ENCODE measurements at places on chromosomes 3 and 15.

- no peak for DNase-seq
Measured at GRCh38 chr3:21158861-21159542, 592.0 kb downstream of the ZNF385D start.

DNA sequence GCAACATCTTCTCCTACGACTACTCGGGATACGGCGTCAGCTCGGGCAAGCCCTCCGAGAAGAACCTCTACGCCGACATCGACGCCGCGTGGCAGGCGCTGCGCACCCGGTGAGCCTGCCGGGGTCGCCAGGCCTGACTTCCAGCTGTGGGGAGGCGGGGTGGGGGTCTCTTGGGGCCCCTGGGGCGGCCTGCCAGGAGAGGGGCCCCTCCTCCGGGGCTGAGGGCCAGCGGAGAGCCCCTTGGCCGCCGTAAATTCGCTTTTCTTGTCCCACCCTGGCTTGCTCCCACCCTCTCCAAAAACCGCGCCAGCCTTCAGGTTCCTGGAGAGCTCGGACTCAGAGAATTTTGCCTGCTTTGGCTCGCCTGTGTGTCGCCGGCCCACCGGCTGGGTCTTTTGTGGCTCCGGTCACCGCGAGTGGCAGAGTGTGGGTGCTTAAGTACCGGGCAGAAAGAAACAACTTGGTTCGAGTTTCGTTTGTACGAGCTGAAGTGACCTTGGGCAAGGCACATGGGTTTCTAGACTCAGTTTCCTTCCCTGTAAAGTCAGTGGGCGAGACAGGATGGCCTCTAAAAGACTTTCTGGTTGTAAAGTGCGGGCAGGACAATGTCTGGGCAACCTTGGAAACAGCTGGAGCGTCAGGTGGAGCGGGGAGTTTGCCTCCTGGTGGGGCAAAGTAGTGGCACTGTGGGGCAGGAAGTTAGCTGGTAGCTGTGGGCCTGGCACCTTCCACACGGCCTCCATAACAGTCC lies 976 bp downstream of the ABHD17C start:
- DNase-seq = no peak

DNA sequence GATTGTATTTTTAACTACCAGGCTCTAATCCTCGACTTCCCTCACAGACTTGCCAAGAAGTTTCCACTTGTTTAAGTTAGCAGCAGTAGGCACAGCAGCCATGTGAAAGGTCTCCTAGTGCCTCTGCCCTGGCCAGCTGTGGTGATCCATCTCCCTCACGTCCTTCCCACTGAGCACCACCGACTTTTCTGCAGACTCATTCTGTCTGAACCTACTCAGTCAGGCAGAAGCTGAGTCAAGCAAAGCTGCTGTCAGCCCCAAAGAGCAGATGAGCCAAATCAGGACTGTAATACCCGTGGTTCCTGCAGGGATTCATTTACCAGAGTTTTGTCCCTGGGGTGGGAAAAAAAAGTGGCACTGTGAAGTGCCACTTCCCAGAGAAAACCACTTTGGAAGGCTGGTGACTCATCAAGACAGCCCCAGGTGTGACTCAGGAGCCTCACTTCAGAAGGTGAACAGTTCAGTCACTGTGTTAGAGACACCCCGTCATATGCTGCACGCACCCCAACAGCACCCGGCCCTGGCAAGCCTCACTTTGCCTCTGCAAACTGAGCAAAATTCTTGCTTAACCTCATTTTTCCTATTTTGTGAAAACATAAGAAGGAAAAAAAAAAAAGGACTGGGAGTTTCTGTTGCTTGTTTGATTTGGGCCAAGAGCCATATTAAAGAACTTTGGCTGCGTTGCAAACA lies 76.0 kb downstream of the WWTR1 start:
- no peak for DNase-seq

GRCh38 chr3:147945968-147946519 lies 536.9 kb downstream of the ZIC1 start:
- no peak for DNase-seq

DNA sequence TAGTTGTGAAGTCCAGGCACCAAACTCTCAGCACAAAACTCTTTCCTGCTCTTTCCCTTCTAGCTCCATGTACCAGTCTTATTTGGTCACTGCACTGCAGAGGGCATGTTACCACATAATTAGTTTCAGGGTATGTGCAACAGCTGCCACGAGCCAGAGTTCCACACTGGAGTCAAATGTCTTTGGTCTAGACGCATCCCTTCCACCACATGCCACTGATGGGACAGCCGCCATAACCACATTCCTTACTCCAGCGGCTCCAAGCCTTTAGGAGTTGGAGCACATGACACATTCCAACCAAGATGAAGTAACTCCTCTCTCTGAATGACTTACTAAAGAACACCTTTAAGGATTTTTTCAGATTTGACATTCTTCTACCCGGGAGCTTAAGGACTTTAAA lies 153.4 kb downstream of the ERC2 start:
- no peak for DNase-seq

GRCh38 chr3:45617430-45618080 lies 23.0 kb downstream of the LIMD1 start:
- DNase-seq = no peak

- no peak for DNase-seq
Measured at GRCh38 chr15:83106994-83107840, at the start of gene TM6SF1. Gene TM6SF1, plus strand, starts transcription at chr15:83107645. Its CDS starts 36 bp downstream, at chr15:83107681.

- no peak for DNase-seq
Measured at GRCh38 chr3:55491296-55491816, 4.2 kb upstream of the WNT5A start.

DNA sequence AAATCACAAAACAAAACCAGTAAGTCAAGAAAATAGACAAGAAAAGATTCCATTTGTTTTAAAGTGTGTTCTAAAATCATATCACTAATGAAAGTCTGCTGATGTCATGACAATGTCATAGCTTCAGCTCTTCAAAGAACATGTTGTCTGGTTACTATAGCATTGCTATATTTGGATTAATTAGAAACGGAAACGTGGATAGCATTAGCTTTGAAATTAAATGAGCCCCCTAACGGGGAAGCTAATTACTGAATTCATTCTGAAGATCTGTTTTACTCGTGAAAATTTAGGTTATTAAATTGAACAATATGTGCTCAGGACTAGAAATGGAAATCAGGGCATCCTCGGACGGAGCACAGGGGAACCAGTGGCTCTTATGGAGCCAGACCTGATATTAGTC lies 316.7 kb upstream of the AGTR1 start:
- no peak for DNase-seq

GRCh38 chr3:58011580-58011979 lies 3.4 kb downstream of the FLNB start:
- no peak for DNase-seq

- DNase-seq = no peak
Measured at GRCh38 chr3:23873941-23874340, 42.8 kb downstream of the NKIRAS1 start.

DNA sequence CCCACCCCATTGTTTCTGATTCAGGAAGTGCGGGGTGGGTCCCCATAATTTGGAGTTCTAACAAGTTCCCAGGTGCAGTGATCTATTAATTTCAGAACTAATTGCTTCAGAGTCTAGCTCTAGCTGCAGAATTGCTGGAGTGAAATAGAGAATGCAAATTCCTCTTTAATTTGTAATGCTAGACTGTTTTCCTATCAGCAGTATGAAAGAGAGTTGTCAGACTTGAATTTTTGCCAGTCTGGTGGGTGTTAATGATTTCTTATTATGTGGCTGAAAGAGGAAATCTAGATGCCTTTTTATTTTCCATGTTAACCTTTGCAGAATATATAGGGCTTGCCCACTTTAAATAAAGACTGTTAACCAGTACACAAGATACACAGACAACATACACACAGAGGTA lies 23.7 kb downstream of the APH1B start:
- no peak for DNase-seq

GRCh38 chr15:49831206-49831965 lies 210.5 kb downstream of the DTWD1 start:
- DNase-seq = no peak

DNA sequence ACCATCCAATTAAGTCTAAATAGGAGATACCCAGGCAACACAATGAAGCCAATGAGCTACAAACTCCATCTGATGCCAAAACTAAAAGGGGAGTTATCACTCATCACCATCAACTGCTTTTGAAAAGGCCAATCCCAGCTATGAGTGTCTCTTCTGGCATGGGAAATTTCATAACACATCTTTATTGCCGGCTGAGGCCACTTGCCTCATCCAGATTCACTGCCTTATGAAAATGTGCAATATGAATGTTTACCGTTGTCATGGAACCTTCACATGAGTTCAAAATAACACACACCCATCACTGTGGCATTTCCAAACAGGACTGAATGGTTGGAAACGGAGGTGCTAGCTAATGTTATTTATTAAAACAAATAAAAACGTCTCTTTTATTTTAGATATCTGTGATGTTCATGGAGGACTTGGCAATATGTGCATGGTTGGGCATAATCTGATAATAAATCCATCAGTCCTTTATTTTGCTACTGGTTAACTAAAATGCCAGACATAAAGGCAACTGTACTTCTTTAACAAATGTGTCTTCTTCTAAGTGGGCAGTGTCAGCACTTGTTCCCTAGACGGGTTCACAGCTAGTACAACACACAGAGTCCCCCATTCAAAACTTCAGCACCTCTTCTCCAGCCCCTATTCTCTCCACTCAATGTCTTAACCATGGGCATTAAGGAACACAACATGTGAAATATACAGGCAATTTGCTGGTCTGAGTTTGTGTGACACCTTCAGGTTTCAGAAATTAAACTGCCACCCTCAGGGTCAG lies 143.9 kb downstream of the MAGI1 start:
- no peak for DNase-seq

- DNase-seq = no peak
Measured at GRCh38 chr3:47871389-47871788, 68.5 kb downstream of the DHX30 start.

- DNase-seq = no peak
Measured at GRCh38 chr3:9278085-9278484, 28.6 kb upstream of the SRGAP3 start.

DNA sequence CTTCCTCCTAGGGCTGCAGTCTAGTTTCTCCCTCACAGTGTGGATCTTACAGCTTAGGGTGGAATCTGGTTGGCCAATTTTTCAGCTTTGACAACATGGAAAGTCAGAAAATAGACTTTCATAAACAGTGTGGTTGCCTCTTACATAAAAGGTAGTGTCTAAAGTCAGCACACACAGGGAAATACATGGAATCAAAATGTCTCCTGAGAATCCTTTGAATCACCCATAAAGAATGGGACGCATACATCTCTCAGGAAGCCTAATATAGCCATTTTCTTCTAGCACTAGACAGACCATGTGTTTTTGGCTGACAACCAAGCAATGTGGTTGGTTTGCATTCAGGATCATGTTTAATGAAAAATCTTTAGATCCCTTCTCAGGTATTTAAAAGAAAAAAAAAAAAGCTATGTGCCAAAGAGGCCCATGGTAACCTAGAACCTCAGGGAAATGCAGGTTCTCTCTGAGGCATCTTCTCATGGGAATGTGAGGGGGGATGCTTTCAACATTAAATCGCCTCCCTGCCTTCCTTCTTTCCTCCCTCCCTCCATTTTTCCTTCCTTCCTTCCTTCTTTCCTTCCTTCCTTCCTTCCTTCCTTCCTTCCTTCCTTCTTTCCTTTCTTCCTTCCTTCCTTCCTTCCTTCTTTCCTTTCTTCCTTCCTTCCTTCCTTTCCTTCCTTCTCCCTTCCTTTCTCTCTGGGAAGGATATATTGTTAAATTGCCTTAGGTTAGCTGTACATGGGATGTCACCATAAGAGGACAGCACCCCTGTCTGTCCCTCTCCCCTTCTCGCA lies 34.3 kb upstream of the ZBTB38 start:
- DNase-seq = no peak

GRCh38 chr3:12663401-12663935 lies 449 bp downstream of the RAF1 start:
- no peak for DNase-seq

GRCh38 chr3:143839980-143840379 lies 8.3 kb downstream of the SLC9A9 start:
- DNase-seq = no peak

- no peak for DNase-seq
Measured at GRCh38 chr3:140359233-140359995, 318.4 kb upstream of the TRIM42 start.

DNA sequence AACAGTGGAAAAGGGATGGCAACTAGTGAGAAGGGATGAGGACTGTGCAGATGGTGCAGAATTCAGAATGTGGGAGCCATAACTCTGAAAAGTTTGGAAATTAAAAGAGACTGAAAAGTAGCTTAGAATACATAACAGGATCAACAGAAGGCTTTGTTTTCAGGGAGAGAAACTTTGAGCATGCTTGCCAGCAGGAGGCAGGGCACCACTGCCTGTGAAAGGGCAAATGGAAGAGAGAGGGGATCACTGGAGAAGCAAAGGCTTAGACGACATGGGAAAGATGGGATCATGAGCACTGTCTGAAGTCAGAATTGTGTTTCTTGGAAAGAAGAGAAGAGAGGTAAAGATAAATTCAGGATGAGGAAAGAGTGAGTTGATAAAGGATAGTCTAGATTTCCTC lies 99.6 kb downstream of the ABI3BP start:
- no peak for DNase-seq

DNA sequence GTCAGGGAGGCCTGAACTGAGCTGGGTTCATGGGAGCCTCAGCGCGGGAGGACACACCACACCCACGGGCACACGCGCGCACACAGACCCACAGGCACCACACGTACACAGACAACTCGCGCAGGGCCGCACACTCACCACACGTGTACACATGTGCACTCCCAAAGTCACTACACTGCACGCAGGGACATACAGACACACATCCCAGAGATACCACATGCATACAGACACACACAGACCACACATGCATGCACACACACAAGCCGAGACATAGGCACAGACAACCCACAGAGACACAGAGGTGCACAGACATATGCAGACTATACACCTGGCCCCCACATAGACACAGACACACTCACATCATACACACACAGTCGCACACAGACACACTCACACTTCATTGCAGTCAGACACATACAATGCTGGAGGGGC lies 1.1 kb upstream of the MGLL start:
- no peak for DNase-seq

DNA sequence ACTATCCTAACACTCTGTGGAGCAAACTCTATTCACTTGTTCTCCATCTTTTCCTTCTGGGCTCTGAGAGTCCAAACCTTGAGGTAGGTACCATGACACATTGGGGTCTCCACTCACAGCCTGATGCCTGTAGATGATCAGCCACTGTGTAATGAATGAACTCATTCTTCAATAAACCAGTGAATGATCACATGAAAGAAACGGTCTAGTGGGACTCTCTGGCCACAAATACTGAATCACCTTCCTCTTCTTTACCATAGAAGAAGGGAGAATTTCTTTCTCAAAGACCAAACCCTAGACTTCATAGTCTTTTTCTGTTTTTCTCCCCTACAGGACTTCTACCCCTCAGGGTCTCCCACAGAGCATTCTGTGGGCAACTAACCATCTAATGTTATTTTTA lies 20.5 kb upstream of the ABHD2 start:
- DNase-seq = no peak

All from hippocampal formation (tissue), 2 donors.